CD8-positive, alpha-beta T cell (primary cell): ENCODE measurements at places on chromosomes 4 and X.

- DNase-seq: peak; percentile 10
Observed at GRCh38 chrX:138711399-138712347, at the start of gene FGF13. Gene FGF13 (minus strand): TSS chrX:138711717. CDS start chrX:138711003, 714 bp downstream.

- no peak for DNase-seq
Observed at GRCh38 chrX:30875957-30876356, 13.1 kb downstream of the TAB3 start.

GRCh38 chrX:19064175-19064574 lies 58.1 kb downstream of the ADGRG2 start:
- no peak for DNase-seq

- no peak for DNase-seq
Observed at GRCh38 chrX:16469870-16470269, 180.1 kb upstream of the S100G start.

DNA sequence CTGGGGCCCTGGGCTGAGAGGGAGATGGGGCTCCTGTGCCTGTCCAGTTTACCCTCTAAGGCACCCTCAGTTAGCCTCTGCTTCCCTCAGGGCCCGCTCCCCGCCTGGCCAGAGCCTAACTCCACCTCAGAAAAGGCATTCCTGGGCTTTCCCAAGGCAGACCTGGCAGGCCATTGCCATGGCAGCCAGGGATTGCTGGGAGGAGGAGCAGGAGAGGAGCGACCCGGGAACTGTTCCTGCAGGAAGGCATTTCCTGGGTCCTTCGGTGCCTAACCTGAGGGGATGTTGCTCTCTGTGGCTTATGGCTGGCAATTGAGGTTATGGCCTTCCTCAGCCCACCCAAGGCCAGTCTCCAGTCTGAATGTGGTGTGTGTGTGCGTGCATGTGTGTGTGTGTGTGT lies 131.3 kb downstream of the PJA1 start:
- DNase-seq: no peak

DNA sequence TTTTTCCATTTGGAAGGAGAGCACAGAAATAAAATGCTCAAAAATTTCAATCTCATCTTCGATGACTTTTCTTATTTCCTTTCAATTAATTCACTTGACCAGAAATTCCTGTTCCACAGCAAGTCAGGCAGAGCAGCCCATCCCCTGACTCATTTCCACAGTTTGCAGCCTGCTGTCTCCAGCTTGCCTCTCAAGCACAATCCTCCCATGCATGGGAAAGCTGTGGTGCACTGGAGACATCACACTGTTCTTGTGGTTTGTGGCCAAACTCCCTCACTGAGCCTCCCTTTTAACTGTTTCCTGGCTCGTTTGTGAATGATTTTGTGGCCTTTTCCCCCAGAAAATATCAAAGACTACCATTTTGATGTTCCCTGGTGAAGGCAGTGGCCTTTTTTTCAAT lies 114.0 kb upstream of the ENPEP start:
- DNase-seq: no peak

- DNase-seq: no peak
Observed at GRCh38 chr4:75598390-75598789, 31.9 kb downstream of the CDKL2 start.

- DNase-seq: no peak
Observed at GRCh38 chrX:2583194-2584162, 82.7 kb upstream of the DHRSX start.

DNA sequence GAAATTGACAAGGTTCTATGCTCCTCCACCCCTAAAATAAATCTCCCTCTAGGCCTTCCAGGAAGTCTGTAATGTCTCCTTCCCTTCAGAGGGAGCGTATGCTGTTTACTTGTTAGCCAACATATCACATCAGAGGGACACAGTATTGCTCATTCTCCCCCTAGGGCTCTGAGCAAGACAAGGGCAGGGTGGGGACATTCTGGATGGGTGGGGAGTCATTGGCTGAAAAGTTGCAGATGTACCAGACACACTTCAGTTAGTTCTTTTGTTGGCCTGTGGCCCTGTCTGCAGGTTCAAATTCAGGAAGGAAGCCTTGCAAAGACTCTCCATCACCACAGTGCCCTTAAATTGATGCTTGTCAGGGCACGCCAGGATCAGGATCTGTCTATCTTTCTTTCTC lies 106.3 kb upstream of the TEX13D start:
- DNase-seq: peak; percentile 22

DNA sequence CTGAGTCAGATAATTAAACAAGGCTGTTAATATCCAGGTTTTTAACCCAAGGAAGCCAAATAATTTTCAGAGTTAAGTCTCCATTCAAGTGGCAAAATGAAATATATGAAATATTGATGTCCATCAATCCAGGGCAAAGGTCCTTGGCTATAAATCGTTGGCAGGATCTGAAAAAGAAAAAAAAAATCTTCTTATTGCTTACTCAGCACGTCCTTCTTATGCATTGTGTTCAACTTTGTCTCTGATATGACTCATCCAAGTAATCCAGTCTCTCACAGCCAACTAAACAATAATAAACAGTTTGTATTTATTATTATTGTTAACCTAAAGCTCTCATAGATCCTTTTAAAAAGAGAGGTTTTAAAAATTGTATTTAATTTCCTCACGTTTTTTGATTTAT lies 851.2 kb downstream of the ADGRL3 start:
- no peak for DNase-seq

GRCh38 chr4:110532901-110533589 lies 57.1 kb downstream of the ENPEP start:
- DNase-seq: no peak

DNA sequence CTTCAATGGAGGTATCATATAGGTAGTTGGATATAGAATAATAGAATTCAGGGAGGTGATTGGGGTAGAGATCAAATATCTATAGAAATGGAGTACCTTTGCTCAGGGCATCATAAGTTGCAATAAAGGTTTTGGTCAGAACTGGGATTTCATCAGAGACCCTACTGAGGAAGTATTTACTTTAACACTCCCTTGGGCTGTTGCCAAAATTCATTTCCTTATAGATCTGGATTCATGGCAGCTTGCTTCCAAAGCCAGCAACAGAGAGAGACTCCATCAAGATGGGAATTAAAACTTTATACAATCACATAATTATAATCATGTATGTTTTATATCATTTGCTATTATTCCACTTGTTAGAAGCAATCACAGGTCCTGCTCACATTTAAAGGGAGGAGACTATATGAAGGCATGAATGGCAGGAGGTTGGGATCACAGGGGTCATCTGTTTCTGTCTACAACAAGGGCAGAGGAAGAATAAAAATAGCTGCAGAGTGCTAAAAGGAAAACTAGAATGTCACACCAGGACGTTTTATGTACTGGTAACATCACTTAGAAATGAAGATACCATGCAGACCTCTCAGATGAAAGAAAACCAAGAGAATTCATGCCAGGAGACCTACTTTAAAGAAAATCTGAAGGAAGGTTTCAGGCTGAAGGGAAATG lies 902.1 kb upstream of the LCORL start:
- no peak for DNase-seq

DNA sequence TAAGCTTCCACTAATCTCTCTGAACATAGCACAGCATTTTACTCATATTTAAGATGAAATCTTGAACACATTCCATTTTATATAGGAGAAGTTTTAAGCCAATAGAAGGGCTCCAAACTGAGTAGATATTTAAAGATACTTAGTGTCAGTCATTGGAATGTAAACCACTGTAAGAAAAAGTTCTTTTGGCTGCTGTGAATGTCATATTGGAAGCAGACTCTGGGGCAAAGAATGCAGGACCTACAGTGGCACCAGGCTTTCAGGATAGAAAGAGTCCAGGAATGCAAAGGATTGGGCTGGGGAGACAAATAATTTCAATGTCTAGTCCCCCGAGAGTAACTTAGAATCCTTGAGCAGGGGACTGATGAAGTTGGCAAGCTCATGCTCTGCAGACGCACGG lies 1047.7 kb downstream of the STIM2 start:
- no peak for DNase-seq

DNA sequence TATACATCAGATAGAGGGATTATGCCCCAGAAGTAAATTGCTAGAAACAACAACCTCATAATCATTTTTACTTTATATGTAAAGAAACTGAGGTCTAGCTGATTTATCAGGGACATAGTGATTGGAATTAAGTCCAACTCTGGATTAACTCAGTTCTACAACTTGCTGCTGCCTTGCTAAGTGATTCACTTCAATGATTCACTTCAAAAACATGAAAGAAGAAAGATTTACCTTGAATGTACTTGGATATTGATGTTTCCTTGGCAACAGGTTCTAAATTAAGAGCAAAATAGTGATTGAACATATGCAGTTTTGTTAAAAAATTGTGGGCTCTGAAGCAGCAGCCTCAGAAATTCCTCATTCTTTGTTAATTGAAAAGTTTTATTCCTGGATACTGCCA lies 99.8 kb upstream of the H2AZ1 start:
- no peak for DNase-seq

DNA sequence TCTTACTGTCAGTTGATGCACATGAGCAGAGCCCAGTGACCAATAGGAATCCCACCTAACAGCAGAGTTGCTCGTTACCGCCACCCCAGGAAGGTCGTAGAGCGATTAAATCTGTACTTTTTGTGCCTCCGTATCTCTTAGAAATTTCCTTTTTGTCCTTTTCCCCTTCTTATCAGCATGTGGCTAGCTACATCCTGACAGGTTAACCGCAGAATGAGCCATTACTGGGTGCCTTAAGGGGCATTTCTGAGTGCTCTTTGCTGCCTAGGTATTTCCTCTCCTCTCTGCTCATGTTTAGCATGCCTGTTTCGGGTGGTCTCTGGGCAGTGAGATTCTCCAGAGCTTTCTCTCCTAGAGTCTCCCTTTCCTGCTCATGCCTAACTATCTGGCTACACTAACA lies 530.5 kb downstream of the FAM133A start:
- no peak for DNase-seq

GRCh38 chr4:28479666-28480065 lies 1619.0 kb downstream of the STIM2 start:
- DNase-seq: no peak

GRCh38 chr4:26937567-26937966 lies 76.9 kb downstream of the STIM2 start:
- no peak for DNase-seq

DNA sequence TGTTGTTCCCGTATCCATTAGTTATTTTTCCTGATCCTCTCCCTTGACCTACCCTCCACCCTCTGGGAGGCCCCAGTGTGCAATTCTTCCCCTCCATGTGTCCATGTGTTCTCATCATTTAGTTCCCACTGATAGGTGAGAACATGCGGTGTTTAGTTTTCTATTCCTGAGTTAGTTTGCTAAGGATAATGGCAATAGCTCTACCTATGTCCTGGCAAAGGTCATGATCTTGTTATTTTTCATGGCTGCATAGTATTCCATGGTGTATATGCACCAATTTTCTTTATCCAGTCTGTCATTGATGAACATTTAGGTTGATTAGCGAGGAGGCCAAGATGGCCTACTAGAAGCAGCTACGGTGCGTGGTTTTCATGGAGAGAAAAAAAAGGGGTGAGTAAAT lies 714.1 kb downstream of the STIM2 start:
- no peak for DNase-seq

GRCh38 chrX:152853986-152854385 lies 23.1 kb downstream of the NSDHL start:
- no peak for DNase-seq
